ENCODE measurements at places on chromosomes 6 and 20.

- DNase-seq = no peak
Observed at GRCh38 chr6:16799279-16800193, 38.3 kb upstream of the ATXN1 start.

GRCh38 chr20:61480158-61480825, 228.2 kb downstream of the CDH4 start:
- DNase-seq = no peak

DNA sequence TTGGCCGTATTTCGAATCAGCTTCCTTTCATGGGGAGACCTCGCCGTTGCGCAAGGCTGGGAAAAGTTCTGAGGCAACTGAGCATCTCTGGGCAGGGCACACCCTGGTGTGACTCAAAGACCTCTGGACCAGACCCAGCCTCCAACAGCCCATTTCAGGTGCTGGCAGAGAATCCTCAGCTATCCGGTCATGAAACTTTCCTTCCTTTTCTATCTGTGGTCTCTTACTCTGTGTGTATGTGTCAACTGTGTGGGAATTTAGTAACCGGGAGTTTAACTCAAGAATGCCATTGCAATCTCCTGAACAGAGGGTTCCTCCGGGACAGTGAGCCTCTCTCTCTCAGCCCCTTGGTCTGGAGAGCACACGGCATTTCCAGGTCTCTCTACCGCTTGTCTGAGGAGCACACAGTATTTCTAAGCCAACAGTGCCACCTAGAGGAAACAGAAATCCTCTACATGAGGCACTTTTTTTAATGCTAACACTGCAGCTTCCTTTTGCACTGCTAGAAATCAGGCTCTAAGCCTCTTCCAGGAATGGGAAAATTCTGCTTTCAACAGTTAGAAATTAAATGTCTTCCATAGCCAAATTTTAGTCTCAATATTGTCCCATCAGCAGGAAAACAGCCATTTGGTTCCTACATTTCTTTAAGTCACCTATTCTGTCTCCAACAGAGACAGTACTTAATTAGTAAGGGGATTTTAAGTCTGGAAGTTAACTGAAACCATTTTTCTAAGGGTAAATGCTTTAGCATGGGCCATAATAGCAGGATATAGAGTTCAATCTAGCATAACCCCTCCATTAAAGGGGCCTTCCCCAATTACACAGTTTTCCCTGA, 32.7 kb downstream of the PLN start:
- DNase-seq = no peak

GRCh38 chr20:9255171-9255570, 186.3 kb downstream of the PLCB4 start:
- DNase-seq = no peak

DNA sequence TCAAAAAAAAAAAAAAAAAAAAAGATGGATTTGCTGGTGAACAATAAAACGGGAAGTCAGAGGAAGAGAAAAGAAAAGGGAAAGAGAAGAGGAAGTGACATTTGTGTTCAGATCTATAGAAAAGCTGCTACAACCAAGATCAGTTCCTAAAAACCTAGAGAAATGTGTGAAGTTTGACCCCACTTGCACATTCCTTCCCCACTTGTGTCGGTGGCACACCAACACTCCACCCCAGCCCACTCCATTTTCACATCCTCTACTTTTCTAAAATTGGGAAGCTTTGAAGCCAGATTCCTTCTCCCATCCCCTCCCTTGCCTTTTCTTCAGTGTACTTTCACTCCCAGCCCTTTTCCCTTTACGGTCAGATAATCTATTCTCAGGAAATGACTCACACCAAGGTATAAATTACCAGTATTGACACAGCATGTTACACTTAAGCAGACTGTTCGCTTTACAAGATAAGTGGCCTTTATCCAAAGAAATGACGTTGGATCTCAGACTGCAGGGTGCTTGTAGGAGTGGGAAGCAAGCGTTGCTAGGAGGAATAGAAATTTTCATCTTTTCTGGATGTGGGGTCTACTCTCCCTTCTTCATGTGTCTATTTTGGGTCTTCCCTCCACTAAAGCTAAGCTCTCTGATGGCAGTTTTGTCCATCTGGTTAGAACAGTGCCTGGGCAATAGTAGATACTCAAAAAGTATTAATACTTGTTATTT, 92.5 kb upstream of the ADGRF1 start:
- DNase-seq = no peak

DNA sequence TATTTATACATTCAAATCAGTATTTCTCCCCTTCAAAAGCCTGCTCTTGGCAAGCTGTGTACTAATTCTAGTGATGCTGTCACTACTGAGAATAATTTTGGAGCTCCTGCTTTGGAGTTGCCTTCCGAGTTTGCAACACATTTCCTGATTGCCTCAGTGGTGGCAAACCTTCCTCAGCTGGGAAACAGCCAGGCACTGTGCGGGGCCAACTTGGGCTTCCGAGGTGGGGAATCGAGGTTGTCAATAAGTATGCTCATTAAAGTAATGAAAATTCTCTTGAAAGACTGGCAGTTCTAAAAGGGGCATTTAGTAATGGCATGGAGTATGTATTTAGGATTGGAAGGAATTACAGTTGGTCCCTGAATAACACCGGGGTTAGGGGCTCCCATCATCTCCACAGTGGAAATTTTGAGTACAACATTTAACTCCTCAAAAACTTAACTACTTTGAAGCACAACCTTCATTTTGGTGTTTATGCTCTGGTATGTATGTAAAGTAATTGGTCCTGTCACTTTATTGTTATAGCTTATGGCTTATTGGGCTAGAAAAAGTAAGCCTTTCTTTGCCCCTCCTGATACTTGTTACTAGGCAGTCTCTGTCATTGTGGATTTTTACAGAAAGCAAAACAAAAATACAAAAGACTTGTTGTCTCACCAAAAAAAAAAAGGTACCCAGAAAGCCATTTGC, 2.7 kb downstream of the PAQR8 start:
- DNase-seq = no peak

- peak; percentile 8 for DNase-seq
Observed at GRCh38 chr20:32672982-32673851, 524 bp downstream of the C20orf203 start.

DNA sequence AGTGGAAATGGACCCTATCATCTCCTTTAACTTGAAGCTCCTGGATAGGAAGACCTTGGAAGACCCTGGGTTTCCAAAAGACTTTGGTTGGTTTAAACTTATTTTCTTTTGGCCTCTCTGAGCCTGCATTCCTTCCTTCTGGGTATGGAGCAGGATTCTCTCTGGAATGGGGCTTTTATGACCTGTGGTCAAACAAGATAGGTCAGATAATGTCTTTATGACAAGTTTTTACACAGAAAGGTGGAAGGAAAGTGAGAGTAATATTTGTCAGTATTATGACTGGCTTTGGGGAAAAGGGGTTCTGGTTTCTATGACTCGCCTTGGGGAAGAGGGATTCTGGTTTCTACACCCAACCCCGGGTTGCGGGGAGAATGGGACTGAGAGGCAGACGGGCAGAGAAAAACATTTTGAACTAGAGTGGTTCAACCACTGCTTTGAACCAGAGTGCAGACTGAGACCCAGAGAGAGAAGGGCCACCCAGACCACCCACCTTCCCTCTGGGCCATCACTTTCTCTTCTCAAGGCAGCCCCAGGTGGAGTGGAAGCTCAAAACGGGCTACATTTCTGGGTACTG, 37.6 kb upstream of the KCNK5 start:
- no peak for DNase-seq

DNA sequence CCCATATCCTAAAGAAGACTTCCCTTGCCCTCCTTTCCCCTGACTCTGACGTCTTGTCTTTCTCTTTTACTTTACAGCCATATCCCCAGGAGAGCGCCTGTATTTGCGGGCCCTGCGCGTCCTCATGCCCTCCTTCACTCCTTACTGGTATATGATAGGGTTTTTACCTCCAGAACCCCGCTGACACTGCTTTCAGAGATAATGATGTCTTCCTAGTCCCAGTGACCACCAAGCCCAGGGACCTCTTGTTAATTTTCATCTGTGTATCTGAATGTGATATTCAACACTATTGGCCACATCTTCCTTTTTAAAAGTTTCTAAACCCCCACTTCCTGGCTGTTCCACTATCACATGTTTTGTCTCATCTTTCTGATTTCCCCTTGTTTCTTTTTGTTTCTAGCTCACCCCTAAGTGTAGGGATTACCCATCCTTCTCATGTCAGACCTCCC, 102.0 kb downstream of the HIVEP1 start:
- DNase-seq = no peak

- DNase-seq = no peak
Observed at GRCh38 chr6:134980846-134981245, 30.9 kb upstream of the ALDH8A1 start.

GRCh38 chr6:19492636-19493405, 344.3 kb upstream of the ID4 start:
- no peak for DNase-seq

DNA sequence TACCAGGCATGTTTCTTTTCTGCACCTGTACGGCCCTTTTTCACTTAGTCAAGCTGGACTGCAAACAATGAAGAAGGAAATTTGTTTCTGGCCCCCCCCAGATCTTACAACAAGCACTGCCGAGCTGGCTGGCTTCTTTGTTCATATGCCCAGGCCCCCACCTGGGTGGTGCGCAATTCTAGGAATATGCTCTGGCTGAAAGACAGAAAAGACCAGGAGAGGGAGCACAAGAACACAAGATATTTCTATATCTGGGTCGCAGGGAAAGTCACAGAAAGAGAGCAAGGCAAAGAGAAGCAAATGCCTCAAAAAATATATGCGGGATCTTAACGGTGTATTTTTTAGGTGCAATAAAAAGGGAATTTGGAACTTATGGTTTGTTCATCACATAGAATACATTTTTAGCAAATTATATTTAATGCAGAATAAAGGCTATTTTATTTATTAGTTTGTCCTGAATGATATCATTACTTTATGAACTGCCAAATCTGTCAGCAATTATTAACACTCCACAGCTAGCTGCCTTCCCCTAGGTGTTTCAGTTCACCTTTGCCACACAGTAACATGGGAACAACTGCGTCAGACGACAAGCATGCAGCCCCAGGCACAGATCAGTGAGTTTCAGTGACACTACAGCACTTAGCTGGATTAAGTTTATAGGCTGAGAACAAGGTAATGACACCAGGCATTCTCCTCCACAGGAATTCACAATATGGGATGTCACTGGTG, 76.5 kb downstream of the GJA10 start:
- peak; percentile 10 for DNase-seq

GRCh38 chr6:146949425-146949824, 254.8 kb upstream of the STXBP5 start:
- no peak for DNase-seq

DNA sequence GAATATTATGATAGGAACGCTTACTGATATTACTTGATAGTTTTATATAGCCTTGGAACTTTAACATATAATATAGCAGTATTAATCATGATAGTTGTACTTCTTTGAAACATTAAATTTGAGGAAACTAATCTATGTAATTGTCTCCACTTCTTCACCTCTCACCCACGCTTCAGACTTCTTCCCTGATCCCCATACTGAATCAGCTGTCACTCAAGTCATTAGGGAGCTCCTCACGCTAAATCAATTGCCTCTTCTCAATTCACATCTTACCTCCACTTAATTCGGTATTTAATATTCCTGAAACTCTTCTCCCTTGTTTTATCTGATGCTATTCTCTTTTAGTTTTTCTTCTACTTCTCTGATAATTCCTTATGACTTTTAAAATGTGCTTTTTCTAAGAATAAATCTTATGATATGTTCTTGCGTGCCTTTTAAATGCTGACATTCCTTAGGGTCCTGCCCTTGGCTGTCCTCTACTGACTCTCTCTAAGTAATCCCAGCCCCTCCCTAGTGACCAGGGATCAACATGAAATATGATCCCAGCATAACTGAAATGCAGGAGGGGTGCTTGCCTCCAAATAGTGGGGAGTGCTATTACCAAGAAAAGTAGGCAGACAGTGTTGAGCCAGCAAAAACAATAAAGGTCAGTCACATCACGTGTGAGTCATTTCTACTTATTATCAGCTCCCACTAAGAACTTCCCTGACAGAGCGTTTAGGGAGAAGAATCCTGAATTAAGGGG, 9.9 kb downstream of the ANKRD66 start:
- no peak for DNase-seq

DNA sequence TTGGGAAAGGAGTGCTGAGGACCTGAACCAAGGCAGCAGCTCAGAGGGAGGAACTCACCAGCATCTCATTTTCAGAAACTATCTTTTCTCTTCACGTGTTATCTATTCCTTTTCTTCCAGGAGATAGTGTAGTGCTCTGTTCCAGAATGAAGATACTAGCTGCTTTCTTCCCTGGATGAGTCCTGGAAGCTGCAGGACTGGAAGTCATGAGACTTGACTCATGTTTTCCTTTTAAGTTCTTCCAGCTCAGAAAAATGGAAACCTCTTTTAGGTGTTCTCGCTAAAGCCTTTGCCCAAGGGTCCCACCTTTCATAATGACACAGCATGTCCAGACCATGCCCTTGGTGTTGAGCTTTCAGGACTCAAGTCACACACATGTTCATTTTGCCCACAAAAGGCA, 106.7 kb downstream of the UNC5CL start:
- DNase-seq = no peak

GRCh38 chr20:21272679-21273078, 30.5 kb upstream of the XRN2 start:
- DNase-seq = no peak

- peak; percentile 69 for DNase-seq
Observed at GRCh38 chr20:49610691-49611538, 43.0 kb upstream of the PTGIS start.

- DNase-seq = no peak
Observed at GRCh38 chr6:96947055-96947454, 22.5 kb downstream of the KLHL32 start.

GRCh38 chr20:16803965-16804792, 56.0 kb downstream of the OTOR start:
- peak; percentile 44 for DNase-seq

- DNase-seq = no peak
Observed at GRCh38 chr20:21809961-21810523, 104.6 kb downstream of the PAX1 start.

GRCh38 chr6:42260972-42261371, 43.3 kb upstream of the MRPS10 start:
- DNase-seq = peak; percentile 38
